Activated naive CD4-positive, alpha-beta T cell treated with anti-CD3 and anti-CD28 coated beads, Interleukin-2, amount 10 ng/mL, durations not matched to agents 7 days and 5 days (primary cell): ENCODE measurements at places on chromosomes 3 and 15.

DNA sequence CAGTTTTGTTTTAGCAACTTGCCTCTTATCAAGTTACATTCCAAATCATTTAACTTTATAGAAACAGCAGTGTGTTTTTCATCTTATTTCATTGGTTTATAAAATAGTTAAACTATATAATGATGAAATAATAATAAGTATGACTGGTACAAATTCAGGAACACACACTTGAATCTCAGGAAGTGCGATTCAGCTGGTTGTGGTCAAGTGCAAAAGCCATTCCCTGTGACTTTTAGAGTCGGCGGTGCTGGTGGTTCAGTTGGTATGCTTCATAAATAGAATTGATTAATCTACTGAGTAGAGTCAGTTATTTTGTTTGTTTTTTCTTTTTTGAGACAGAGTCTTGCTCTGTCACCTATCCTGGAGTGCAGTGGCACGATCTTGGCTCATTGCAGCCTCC is 22.7 kb downstream of the SACM1L start:
- DNase-seq, result no peak

DNA sequence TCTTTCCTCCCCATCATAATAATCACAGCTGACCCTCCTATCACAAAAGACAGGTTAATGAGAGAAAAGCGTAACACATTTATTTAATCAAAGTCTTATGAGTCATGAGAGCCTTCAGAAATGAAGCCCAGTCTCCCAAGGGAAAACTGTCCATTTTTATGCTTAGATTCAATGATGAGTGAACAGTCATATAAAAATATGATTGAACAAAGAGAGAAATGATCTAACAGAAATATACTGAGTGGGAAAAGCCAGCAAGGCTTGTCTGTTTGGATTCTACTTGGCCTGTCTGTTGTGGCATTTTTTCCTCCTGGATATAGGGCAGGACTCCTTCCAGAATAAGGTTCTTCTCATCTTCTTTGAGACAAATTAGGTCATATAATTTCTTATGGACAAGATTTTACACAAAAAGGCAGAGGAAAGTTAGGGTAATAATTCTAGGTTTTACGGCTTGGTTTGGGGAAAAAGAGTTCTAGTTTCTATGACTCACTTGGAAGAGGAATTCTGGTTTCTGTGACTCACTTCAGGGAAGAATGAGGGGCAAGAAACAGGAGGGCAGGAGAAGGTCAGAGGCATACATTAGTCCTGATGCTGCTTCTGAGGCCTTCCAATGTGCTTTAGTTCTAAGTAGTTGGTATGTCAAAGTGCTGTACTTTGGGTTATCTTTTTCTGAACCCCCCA is 534.2 kb downstream of the ZIC1 start:
- no peak for DNase-seq

DNA sequence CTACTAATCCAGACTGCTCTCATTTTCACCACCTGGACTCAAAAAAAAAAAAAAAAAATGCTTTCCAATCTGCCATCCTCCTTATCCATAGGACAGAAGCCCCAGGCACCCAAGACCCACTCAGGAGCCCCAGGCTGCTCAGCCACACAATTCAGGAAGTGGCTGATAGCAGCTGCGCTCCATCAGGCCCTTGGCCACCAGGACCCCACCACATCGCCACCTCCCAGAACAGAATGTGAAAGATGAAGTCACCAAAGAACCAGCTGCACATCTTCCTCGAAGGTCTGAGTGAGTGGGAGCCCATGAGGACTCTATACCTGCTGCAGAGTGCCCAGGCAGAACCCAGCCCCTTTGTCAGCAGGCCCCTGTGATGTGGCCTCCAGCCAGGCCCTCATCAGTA is 19.5 kb downstream of the POC1A start:
- no peak for DNase-seq

- DNase-seq, result no peak
Observed at GRCh38 chr3:56277236-56277635, 191.0 kb downstream of the ERC2 start.

DNA sequence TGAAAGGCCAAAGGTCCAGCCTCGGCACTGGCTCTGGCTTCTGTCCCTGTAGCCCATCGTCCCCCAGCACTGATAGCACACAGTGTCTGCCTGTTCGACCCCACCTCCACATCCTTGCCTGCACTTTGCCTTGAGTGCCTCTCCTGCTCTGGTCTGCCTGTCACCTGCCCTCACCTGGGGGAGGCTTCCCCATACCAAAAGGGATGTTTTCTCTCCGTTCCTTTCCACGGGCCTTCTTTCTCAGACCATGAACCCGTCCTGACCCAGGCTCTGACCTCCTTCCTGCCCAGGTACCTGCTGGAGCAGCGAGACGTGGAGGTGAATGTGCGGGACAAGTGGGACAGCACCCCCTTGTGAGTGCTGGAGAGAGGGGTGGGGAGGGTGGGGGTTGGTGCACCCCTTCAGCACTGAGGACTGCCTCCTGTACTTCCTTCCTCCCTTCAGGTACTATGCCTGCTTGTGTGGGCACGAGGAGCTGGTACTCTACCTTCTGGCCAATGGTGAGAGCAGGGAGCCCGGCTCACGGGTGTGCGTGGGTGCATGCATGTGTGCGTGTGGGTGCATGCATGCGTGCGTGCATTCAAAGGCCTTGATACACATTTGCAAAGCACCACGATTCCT is 1.5 kb downstream of the ABTB1 start:
- no peak for DNase-seq

- DNase-seq, result no peak
Observed at GRCh38 chr3:132643366-132643765, 16.2 kb downstream of the ACAD11 start.

DNA sequence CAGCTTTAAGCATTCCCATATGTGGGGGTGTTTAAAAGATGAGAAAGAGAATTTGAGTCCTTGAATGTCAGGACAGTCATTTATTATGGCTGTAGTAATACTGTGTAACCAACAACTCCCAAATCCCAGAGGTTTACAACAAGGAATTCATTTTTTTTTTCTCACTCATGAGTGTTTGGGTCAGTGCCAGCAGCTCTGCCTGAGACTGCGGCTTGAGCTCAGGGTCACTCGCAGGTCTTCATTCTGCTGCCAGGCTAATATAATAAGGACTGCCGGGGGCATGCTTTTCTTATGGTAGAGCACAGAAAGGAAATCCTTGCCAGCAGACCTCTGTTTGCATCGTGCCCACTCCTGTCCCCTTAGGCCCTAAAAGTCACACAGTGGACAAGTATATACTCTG is 277.9 kb upstream of the LMCD1 start:
- no peak for DNase-seq

GRCh38 chr3:195245531-195245951 is 25.4 kb downstream of the XXYLT1 start:
- DNase-seq, result no peak

GRCh38 chr3:54225841-54226528 is 103.6 kb downstream of the CACNA2D3 start:
- no peak for DNase-seq

DNA sequence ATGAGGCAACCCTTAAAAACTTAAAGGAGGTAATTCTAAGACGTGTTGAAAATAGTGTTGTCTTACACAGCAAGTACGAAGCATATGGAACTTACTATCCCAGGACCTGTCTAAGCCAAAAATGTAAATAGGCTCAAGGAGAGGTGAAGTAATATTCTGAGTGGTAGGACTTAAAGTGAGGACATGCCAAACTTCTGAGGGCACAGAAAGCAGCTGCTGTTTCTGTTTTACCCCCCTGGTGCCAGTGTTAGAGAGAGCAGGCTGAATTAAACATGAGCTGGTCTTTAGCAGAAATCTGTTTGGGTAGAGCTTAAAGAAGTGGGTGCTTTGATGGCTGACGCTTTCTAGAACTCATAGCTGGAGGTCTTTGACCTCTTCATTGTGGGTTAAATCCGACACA is 149.7 kb upstream of the NPHP3 start:
- no peak for DNase-seq

DNA sequence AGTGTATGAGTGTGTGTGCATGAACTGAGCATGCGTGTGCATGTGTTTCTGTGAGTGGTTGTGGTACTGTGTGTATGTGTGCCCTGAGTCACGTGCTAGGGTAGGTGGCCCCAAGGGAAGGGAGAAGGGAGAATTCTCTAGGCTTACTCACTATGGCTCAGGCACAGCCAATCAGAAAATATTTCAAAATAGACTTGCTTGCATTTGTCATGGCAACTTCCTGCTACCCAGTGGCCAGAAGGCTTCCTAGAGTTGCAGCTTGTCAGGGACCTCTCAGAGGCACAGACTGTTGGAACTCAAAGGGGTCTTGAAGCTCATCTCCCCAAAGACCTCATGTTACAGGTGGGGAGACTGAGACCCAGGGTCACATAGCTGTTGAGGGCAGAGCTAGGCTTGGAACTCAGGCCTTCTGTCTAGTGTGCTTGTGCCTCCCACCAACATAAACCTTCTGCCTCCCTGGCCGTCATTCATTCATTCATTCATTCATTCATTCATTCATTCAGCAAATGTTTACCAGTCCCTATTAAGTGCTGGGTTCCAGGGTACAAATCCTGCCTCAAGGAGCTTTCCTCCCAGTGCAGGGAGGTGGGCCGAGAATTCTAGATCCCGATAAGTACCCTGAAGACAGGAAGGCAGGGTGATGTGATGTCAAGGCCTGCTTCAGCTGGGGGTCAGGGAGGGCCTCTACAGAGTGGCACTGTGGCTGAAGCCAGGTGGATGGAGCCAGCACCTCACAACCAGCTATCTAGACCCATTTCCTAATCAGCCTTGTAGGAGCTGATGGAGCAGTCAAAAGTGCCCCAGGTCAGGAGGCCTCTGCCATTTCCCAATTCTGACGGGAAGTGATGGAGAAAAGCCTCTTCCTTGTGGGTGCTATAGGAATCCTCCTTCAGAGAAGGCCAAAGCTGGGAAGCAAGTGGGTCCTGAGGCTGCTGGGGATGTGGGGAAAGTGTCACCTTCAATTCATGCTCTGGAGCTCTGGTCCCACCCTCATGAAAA is 10.9 kb upstream of the RFT1 start:
- no peak for DNase-seq

- no peak for DNase-seq
Observed at GRCh38 chr3:166522017-166522416, 684.8 kb upstream of the BCHE start.

- DNase-seq, result no peak
Observed at GRCh38 chr15:86163816-86164215, 84.1 kb downstream of the AGBL1 start.

- DNase-seq, result no peak
Observed at GRCh38 chr3:54714035-54714434, 213.8 kb downstream of the LRTM1 start.

- no peak for DNase-seq
Observed at GRCh38 chr3:12643010-12643380, 20.9 kb downstream of the RAF1 start.

- DNase-seq, result peak; percentile 81
Observed at GRCh38 chr15:69475769-69476358, 23.2 kb downstream of the RPLP1 start.
